ENCODE measurements at places on chromosomes 1 and 21. TPM values are rescaled to one million over a fixed set of nuclear protein-coding genes. Genes with fewer than 3 reads are reported as not detected.

DNA sequence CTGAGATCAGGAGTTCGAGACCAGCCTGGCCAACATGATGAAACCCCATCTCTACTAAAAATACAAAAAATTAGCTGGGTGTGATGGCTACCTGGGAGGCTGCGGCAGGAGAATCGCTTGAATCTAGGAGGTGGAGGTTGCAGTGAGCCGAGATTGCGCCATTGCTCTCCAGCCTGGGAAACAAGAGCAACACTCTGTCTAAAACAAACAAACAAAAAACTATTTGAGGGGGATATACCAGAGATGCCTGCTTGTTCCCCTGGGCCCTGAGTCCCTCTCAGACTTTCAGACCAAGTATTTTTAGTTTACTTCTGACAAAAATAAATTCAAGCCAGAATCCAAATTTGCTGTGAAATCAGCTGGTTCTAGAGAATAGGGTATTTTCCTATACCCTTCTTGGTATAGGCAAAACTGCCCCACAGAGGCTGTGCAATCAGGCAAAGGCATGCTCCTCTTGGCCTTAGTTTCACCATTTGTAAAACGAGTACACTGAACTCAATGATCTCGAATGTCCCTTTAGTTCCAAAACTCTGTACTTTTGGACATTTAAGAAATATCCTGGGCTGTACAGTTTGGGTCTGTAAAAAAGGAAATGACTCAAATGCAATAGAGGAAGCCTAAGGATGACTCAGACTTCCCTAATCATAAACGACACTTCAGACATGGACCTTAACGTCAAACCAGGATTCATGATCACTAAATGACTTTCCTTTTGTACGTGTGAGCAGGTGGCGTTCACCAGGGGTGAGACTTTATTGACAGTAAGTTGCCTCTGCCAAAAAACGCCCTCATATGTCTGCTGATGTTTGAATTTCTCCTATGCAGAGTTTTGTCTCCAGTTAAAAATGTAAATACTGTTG, 16.1 kb downstream of the ENSA start:
- H3K4me1 ChIP-seq, result peaks cover 5% of the 10 kb centered on the region
- H3K36me3 ChIP-seq, result peaks cover 21% of the 10 kb centered on the region
- peak overlapping the region; percentile 78 for H3K27ac ChIP-seq
- H3K4me3 ChIP-seq, result no peak overlapping the region
- H3K27me3 ChIP-seq, result no peaks in the 10 kb centered on the region
- no peak for DNase-seq

DNA sequence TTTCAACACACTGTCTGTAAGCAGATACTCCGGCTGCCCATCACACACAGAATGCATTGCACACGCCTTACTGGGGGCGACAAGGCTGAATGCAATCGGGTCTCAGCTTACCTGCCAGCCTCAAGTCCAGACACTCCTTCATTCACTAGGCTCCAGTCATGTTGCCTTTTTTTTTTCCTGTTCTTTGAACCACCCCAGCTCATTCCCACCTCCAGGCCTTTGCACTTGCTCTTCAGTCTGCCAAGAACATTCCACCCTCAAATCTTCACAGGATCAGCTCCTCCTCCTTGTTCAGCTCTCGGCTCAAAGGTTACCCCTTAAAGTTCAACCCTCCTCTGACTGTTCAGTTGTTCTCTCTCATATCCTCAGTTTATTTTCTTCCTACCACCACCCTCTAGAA, 181.9 kb upstream of the ESRRG start:
- peaks cover 32% of the 10 kb centered on the region for H3K4me1 ChIP-seq
- peak overlapping the region; percentile 68 for H3K27ac ChIP-seq
- H3K4me3 ChIP-seq, result peak overlapping the region; percentile 2
- peaks cover 5% of the 10 kb centered on the region for H3K27me3 ChIP-seq
- DNase-seq, result no peak

DNA sequence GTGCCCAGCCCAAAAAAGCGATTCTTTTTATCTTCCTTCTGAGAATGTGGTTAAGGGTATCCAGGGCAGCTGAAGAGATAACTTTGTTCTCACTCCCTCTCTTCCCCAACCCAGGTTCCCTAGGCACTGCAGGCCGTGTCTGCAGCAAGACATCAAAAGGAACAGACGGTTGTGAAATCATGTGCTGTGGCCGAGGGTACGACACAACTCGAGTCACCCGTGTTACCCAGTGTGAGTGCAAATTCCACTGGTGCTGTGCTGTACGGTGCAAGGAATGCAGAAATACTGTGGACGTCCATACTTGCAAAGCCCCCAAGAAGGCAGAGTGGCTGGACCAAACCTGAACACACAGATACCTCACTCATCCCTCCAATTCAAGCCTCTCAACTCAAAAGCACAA, 11.4 kb downstream of the WNT2B start:
- no peak overlapping the region for H3K4me3 ChIP-seq
- no peak for DNase-seq
- no peak overlapping the region for H3K27ac ChIP-seq
- peaks cover 4% of the 10 kb centered on the region for H3K36me3 ChIP-seq
- peaks cover 6% of the 10 kb centered on the region for H3K4me1 ChIP-seq

GRCh38 chr1:162590101-162590500, 28.6 kb downstream of the UAP1 start:
- peaks cover 13% of the 10 kb centered on the region for H3K36me3 ChIP-seq
- no peak overlapping the region for H3K27ac ChIP-seq
- H3K27me3 ChIP-seq, result no peaks in the 10 kb centered on the region
- no peak for DNase-seq

DNA sequence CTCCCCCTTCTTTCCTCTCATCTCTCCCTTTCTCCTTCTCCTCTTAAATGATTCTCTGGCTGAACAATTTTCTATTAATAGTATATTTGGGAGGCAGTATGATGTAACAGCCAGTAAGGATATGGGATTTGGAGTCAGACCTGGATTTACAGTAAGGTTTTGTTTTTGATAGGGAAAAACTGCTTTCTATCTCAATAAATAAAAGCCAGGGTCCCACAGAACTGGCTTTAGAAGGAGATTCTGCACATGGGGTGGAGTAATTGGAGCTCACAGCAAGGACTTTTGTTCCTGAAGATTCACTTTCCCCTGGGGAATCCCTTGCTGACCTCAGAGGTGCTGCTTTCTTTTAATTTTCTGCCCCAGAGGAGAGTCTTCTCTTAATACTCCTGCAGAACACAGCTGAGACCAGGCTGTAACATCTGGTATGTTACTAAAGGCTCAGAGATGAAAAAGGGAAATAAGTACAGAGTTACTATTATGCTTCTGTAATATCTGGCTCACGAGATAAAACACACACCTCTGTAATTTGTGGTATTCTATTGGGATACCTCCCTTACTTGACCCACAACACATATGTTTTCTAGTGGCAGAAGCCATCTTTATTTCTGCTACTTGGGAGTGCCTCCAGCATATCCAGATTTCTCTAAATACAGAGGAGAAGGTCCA, 13.4 kb downstream of the EPB41 start:
- H3K27ac ChIP-seq, result peak overlapping the region; percentile 59
- H3K36me3 ChIP-seq, result no peaks in the 10 kb centered on the region
- H3K4me3 ChIP-seq, result no peak overlapping the region
- DNase-seq, result no peak
- H3K4me1 ChIP-seq, result peaks cover 24% of the 10 kb centered on the region
- no peaks in the 10 kb centered on the region for H3K27me3 ChIP-seq

- H3K27me3 ChIP-seq, result no peaks in the 10 kb centered on the region
- H3K4me3 ChIP-seq, result no peak overlapping the region
- peaks cover 2% of the 10 kb centered on the region for H3K4me1 ChIP-seq
- no peak for DNase-seq
- peak overlapping the region; percentile 40 for H3K27ac ChIP-seq
Measured at GRCh38 chr1:156461781-156462647, 38.6 kb downstream of the MEF2D start.

- peaks cover 14% of the 10 kb centered on the region for H3K4me1 ChIP-seq
- no peak overlapping the region for H3K4me3 ChIP-seq
- H3K27me3 ChIP-seq, result no peaks in the 10 kb centered on the region
- no peak for DNase-seq
- H3K27ac ChIP-seq, result no peak overlapping the region
Measured at GRCh38 chr1:153670257-153670858, 435 bp downstream of the ILF2 start.

- H3K27me3 ChIP-seq, result no peaks in the 10 kb centered on the region
- peak overlapping the region; percentile 22 for H3K27ac ChIP-seq
- DNase-seq, result no peak
- no peak overlapping the region for H3K4me3 ChIP-seq
- no peaks in the 10 kb centered on the region for H3K36me3 ChIP-seq
- peaks cover 13% of the 10 kb centered on the region for H3K4me1 ChIP-seq
Measured at GRCh38 chr1:76587212-76587611, 280.1 kb upstream of the ST6GALNAC5 start.

DNA sequence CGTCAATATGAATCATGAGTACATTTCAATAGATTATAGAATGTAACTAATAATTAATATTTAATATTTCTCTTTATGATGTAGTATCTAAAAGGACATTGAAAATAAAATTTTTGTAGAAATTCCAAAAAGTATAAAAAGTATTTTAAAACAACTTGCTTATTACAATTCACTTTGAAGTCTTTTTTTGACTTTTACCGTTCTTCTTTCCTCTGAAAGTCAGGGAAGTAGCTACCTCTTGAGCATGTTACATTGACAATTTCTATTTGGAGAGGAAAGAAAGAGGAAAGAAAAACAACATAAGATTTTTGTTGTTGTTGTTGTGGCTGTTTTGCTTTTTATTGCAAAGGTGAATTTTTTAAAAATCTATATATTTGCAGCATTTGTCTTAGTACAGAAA, 1.3 kb downstream of the PTPRC start:
- H3K27me3 ChIP-seq, result no peaks in the 10 kb centered on the region
- H3K36me3 ChIP-seq, result no peaks in the 10 kb centered on the region
- no peak overlapping the region for H3K27ac ChIP-seq

- peaks cover 23% of the 10 kb centered on the region for H3K4me1 ChIP-seq
- H3K27me3 ChIP-seq, result no peaks in the 10 kb centered on the region
- peak overlapping the region; percentile 90 for H3K27ac ChIP-seq
- H3K4me3 ChIP-seq, result no peak overlapping the region
- no peaks in the 10 kb centered on the region for H3K36me3 ChIP-seq
- no peak for DNase-seq
Measured at GRCh38 chr1:1433804-1434130, 1.7 kb upstream of the VWA1 start.

DNA sequence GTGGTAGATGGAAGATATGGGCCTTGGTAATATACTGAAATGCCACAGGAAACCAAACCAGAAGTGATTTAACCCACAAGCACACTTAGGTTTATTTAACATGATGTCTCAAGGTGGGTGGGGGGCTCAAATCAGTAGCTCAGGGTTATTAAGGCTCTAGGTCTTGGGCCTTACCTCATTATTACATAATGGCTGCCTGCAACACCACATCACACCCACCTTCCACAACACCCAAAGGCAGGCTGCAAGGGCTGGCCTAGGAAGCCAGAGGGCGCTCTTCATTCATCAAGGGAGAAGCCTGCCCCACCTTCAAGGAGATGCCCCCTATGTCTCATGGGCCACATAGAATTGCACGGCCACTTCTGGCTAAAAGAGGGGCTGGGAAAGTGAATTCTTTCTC, 6.0 kb downstream of the TFF1 start:
- H3K36me3 ChIP-seq, result no peaks in the 10 kb centered on the region
- no peak overlapping the region for H3K27ac ChIP-seq

DNA sequence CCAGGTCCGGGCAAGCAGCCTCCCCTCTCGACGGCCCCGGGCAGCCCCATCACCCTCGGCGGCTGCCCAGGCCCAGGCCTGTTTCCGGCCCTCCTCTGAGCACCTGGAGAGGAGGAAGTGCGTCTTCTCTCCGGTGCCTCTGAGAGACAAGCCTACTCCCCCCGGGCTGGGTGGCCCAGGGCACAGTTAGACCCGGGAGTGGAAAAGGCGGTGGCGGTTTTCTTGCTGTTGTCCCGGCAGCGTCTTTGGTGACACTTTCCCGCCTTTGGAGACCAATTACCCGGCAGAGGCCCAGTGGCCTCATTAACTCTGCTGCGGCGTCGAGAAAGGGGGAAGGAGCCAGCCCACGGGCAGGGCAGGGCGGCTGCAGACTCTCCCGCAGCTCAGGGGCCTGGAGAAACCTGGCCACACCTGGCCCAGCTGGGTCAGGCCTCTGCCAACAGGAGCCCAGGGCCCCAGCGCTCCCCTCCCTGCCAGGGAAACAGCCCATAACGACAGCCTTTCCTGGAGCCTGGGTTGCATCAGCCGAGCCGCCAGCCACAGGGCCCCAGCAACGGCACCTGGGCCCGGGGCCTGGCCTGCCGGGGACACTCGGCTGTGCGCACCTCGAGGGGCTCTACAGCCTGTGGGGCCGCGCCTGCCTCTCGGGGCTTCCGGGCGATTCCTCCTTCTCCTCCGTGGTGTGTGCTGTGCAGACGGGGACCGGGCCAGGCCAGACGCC, 28.4 kb upstream of the C1orf159 start:
- H3K27ac ChIP-seq, result no peak overlapping the region
- H3K36me3 ChIP-seq, result no peaks in the 10 kb centered on the region
- no peak overlapping the region for H3K4me3 ChIP-seq
- H3K4me1 ChIP-seq, result no peaks in the 10 kb centered on the region

DNA sequence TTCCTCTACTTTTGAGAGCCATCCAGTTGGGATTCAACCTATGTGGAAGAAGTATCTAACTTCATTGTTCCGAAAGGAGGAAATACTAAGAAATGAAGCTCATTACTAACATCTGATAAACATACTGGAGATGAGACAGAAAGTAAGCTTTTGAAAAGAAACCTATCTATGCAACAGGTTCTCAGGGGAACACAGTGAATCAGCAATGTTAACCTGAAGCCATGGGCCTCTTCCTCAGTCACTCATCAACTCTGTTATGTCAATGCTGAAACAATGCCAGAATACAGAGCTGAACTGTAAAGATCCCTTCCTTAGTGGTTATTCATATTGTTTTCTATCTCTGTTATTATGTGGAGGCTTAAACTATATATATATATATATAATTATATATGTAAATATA, 55.5 kb upstream of the ESRRG start:
- no peak for DNase-seq
- H3K36me3 ChIP-seq, result no peaks in the 10 kb centered on the region
- peaks cover 2% of the 10 kb centered on the region for H3K27me3 ChIP-seq
- H3K4me1 ChIP-seq, result no peaks in the 10 kb centered on the region
- H3K4me3 ChIP-seq, result no peak overlapping the region

- H3K36me3 ChIP-seq, result no peaks in the 10 kb centered on the region
- peaks cover 11% of the 10 kb centered on the region for H3K4me1 ChIP-seq
- no peak overlapping the region for H3K4me3 ChIP-seq
- no peak for DNase-seq
Measured at GRCh38 chr1:213658457-213658856, 329.3 kb upstream of the PROX1 start.

- no peaks in the 10 kb centered on the region for H3K27me3 ChIP-seq
- H3K4me3 ChIP-seq, result no peak overlapping the region
- peaks cover 11% of the 10 kb centered on the region for H3K4me1 ChIP-seq
Measured at GRCh38 chr1:200473698-200474371, 64.0 kb upstream of the ZNF281 start.

GRCh38 chr21:38852708-38853107, 47.0 kb downstream of the ETS2 start:
- peaks cover 5% of the 10 kb centered on the region for H3K27me3 ChIP-seq
- no peak overlapping the region for H3K27ac ChIP-seq
- H3K36me3 ChIP-seq, result no peaks in the 10 kb centered on the region
- H3K4me1 ChIP-seq, result peaks cover 18% of the 10 kb centered on the region

- no peak overlapping the region for H3K27ac ChIP-seq
- peaks cover 16% of the 10 kb centered on the region for H3K4me1 ChIP-seq
- H3K4me3 ChIP-seq, result no peak overlapping the region
- H3K36me3 ChIP-seq, result no peaks in the 10 kb centered on the region
Measured at GRCh38 chr1:176193023-176193422, 14.1 kb downstream of the COP1 start.

The CLCA4 gene
- total RNA-seq, result not detected

The TSEN15 gene
- 23.7 TPM for total RNA-seq

The PLA2G2D gene
- not detected for total RNA-seq

The MMP23B gene
- 5.3 TPM for total RNA-seq

The RBBP4 gene
- 426 TPM for total RNA-seq

The RGS13 gene
- not detected for total RNA-seq

The ARF1 gene
- total RNA-seq, result 267 TPM

The PYHIN1 gene
- not detected for total RNA-seq

The TDRD5 gene
- 0.12 TPM for total RNA-seq

The PLD5 gene
- total RNA-seq, result 3.0 TPM

Data from progenitor cell of endocrine pancreas (in vitro differentiated cells).